ENCODE measurements at places on chromosomes 2 and 18.
A peak's percentile ranks its signal among the peaks of the same experiment; 100 is the strongest.

GRCh38 chr2:136291871-136292270, 173.9 kb upstream of the CXCR4 start:
- DNase-seq, result no peak

- no peak for DNase-seq
Measured at GRCh38 chr2:1758774-1759610, 14.7 kb upstream of the PXDN start.

DNA sequence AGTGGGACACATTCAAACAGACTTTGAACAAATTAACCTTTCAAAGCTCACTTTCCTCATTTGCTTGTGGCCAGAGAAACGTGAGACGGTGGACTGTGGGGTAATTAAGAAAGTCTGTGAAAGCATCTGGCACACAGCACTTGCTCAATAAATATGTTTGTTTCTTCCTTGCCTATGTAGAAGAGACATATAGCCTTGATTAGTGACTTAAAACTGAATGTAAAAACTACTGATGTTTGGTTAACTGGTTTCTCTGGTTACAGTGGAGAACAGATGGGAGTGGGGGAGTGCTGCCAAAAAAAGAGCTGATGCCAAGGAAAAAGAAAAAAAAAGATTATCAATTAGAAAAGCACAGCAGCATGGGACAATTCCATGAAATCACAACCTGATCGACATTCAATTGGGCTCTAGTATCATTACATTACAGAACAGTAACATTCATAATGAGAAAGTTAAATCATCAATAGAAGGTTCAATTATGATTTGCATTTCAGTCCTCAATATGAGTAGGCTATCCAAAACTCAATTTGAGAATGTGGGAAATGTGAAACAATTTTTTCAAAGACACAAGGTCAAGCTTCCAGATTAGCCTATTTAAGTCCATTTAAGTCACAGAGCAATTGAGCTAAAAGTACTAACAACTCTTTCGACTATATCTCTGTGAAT, 14.7 kb downstream of the CUL3 start:
- no peak for DNase-seq

- no peak for DNase-seq
Measured at GRCh38 chr2:100891906-100892642, 72.1 kb downstream of the NPAS2 start.

DNA sequence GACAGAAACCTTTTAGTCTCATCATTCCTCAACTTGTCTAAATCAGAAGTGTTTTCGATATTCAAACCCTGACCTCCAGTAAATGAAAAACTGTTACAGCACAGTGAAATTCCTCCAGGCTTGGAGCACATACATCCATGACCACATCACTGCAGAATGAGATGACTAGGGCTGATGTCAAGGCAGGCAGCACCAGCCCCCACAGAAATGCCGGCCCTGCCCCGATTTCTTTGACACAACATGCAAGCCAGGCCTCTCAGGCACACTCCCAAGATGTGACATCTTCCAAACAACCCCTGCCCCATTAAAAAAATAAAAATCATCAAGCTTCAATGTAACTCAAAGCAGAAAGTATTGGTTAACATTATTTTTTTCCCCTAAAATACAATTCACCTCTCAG, 103.3 kb downstream of the CTAGE1 start:
- no peak for DNase-seq

GRCh38 chr2:199602271-199602895, 144.6 kb upstream of the SATB2 start:
- peak; percentile 47 for DNase-seq

GRCh38 chr18:64713284-64713683, 564.4 kb upstream of the LINC00305 start:
- DNase-seq, result no peak

GRCh38 chr18:79632765-79633164, 46.8 kb upstream of the CTDP1 start:
- no peak for DNase-seq

- DNase-seq, result no peak
Measured at GRCh38 chr18:24402209-24402785, 4.7 kb upstream of the OSBPL1A start.

GRCh38 chr2:215930505-215931253, 82.7 kb downstream of the MREG start:
- no peak for DNase-seq

DNA sequence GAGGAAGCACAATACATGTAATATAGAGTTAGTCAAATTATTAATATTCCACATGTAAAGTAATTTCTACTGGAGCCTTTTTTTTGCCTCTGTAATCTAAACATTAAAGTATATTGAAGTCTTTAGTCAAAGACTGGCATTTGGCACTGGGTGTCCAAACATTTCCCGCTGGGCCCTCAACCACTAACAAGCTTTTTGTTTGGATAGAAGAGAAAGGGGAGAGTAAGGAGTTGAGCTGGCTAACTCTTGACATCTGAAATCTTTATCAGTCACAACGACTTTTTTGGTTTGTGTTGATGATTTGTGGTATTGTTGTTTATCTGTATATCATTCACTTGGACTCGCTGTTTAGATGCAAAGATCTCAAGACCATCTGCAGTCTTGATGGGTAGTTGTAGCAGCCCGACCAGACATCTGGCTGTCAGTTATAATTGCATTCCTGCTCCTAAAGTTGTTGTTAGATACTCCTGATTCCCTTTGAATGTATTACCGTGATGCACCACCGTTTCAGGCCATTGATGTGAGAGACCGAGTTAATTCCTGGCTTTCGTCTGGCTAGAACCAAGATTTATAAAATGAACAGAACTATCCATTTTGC, 379.6 kb downstream of the MTX2 start:
- no peak for DNase-seq

Data from retina (tissue), 1 donor.